ENCODE measurements at places on chromosomes 1 and 21.

DNA sequence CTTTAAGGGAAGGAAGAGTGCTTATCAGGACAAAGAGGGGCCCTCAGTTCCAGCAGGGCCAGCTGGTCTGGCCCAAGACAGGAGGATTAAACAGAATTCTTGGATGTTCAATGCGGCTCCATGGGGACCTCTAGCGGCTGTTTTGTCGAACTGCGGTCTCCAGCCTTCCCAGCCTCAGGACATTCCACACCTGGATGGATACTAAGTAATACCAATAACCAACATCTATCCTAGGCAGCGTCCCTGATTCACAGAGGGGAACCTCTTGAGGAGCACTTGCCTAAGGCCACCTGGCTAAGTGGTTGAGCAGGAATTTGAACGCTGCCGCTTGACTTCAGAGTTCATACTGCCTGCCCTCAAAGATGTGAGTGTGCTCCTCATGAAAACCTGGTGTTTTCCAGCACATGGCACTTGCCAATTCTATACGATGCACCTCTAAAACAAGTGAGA is 15.5 kb upstream of the CD247 start:
- no peak for DNase-seq

DNA sequence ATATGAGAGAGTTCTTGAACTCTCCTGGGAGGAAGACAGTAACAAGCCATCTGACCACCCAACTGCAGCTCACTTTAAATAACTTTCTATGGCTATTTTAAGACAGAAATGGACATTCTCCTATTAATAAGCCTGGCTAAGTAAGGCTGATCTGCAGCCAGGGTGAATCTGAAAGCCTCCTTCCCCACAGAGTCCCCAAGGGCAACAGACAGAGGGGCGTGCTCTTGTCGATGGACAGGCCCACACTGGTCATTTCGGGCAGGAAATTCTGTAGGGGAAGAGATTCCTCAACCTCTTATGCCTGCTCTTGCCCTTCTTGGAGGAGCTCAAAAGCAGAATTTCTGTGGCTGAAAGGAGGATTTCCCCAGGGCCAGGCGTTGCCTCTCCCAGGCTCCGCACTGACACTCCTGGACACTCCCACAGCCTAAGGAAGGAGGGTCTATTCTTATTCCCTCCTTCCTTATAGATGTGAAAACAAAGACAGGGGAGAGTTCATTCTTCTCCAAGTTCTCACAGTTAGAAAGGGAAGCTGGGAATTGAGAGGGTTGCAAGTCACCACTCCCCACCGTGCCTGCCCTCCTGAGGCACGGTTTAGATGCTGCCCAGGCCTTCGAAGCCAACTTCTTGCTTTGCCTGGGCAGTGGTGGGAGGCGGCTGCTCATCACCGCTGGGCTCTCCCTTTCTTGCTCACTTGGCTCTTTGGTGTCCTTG is 17.9 kb upstream of the KANK4 start:
- no peak for DNase-seq

GRCh38 chr1:150142083-150142482 is 7.6 kb upstream of the PLEKHO1 start:
- DNase-seq, result no peak

DNA sequence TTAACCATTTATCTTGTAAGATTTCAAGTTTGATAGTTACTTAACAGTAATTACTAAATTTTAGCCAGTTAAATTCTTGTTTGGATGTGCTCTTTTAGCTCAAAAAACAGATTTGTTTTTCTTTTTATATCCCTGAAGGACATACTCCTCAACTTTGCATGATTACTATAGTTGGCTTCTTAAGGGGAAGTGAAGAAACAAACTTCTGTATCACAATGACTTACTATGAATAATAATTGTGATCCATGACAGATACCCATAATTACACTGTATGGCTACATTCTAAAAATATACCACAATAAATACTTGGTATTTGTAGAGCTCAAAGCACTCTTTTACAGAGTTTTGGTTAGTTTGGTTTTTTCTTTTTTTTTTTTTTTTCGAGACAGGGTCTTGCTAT is 55.8 kb downstream of the IARS2 start:
- DNase-seq, result no peak

DNA sequence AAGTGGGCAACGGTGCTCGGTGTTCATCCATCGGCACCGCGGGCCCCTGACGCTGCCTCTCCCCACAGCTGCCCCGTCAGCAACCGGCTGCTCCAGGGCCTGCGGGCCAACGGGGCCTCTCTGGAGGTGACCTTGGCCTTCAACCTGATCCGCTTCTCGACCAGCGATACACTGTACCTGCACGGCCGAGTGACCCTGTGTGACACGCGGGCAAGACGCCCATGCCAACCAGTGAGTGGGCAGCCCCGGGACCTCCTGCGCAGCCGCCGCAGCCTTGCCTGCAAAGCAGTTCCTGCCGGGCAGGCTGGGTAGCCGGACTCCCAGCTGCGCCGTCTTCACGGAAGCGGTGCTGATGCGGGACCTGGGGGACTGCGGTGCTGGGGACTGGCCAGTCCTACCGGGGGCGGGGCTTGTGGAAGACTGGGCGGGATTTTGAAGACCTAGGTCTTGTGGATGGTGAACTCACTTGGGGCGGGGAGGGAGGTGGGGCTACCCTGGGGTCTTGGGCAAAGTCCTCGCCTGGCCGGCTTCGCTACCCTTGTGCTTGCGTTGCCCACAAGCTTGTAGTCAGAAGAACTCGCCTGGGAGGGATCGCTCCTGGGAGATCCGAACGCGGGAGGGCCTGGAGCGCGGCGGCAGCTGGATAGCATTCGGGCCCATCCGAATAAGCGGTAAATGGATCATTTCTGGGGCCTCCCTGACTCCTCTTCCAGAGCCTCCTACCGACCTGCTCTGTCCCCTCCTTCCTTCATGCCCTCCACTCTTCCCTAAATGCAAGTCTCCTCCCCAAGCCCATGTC is 8.8 kb upstream of the CEP85 start:
- no peak for DNase-seq

- DNase-seq, result no peak
Observed at GRCh38 chr1:49331066-49331852, 554.6 kb upstream of the BEND5 start.

DNA sequence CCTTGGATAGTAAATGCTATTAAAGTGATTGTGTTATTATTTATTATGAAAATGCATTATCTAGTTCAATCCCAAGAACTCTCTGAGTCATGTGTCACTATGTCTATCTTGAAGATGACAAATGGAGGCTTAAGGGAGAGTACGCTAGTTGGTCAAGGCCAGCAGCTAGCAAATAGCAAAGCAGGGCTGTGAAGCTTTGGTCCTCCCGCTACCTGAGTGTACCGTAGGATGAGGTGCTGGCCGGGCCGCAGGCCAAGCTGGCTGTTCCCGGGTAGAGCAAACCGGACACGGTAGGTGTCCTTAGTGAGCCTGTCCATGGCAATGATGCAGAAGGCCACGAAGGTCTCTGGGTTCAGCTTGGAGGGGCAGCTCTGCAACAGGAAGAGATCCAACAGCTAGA is 9.3 kb downstream of the CYB5RL start:
- no peak for DNase-seq

DNA sequence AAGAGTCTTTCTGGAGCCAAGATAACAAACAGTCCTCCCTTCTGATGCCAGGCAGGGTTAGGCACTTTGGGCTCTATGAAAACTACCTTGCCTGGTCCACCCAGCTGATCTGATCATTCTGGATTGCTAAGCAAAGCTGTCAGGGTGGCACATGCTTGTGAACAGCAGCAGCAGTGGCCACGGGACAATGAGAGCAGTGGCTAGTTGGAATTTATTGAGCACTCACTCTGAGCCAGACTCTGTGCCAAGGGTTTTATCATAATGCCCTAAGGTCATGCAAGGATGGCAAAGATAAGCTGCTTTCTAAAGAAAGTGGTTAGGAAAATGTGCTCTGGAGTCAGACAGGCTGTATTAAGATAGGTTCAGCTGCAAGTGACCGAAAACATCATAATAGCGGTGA is 390.4 kb upstream of the VAMP3 start:
- DNase-seq, result no peak

GRCh38 chr1:100422065-100422464 is 69.8 kb downstream of the CDC14A start:
- no peak for DNase-seq

- DNase-seq, result no peak
Observed at GRCh38 chr1:246121533-246121932, 385.5 kb downstream of the SMYD3 start.

DNA sequence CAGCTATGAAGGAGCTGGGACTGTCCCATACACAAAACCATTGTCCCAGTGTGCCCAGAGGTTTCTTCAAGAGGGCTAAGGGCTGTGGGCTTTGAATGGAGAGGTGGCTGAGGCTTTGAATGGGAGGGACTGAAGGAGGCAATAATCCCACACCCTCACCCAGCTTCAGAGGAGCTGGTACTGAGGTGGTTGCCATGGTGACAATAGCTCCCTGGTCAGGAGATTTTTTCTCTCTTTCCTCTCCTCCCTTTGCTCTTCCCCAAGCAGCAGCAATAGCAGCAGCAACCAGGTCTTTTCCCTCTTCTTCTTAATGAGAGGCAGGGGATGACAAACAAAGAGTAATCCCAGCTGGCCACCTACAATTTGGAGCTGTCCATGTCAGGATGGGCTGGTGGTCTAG is 1.6 kb downstream of the HPCAL4 start:
- peak; percentile 98 for DNase-seq

- DNase-seq, result no peak
Observed at GRCh38 chr1:4931486-4931885, 277.1 kb downstream of the AJAP1 start.

DNA sequence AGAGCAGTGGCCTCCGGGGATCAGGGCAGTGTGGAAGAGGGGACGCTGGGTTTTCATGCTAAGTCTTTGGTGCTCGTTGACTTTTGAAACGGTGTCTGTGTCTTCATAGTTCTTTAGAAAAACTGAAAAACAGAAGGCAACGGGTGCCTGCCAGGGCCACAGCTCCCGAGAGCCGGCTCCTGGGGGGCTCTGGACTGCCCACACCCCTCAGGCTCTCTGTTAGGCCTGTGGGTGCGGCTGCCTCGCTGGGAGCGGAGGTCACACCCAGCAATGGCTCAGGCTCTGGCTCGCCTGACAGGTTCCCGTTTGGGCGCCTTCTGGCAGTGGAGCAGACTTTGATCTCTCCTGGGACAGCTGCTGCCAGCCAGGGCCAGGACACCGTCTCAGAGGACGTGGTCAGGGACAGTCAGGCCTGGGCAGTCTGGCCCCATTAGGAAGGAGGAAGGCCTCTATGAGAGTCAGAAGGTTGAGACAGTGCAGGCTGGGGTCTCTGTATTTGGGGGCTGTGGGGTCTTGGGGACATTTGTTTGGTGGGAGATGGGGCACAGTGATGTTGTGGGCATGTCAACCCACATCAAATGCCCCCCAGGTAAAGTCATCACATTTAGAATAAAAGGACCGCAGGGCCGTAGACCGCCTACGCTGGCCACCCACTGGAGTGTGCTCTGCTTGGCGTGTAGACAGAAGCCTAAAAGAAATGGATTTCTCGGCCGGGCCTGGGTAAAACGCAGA is 5.6 kb downstream of the ARHGEF16 start:
- no peak for DNase-seq

DNA sequence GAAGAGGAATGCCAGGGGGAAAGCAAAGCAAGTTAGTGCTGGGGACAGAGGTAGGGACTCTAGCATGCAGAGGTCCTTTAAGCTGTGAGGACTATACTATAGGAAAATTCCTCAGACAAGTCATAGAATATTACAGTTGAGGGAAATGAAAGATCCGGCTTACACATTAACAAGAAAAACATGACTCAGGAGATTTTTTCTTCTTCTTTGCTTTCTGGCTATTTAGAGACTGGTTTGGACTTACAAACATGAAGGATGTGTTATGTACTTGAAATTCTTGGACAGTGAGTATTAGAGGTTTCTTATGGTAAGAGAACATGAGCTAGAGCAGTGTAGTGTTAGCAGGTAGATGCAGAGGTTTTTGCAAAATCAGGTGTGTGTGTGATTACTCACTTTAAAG is 24.9 kb downstream of the USP25 start:
- no peak for DNase-seq

GRCh38 chr1:74731399-74732052 is 1.3 kb downstream of the CRYZ start:
- DNase-seq, result no peak

- no peak for DNase-seq
Observed at GRCh38 chr1:82179131-82179530, 378.4 kb downstream of the ADGRL2 start.

GRCh38 chr1:12127206-12127810 is 39.5 kb upstream of the TNFRSF1B start:
- no peak for DNase-seq

- no peak for DNase-seq
Observed at GRCh38 chr1:147556643-147557042, 15.3 kb downstream of the BCL9 start.

- no peak for DNase-seq
Observed at GRCh38 chr1:71200503-71200902, 119.7 kb upstream of the ZRANB2 start.

GRCh38 chr21:15964236-15964855 is 234.6 kb downstream of the USP25 start:
- DNase-seq, result no peak

GRCh38 chr1:42392255-42392654 is 11.7 kb downstream of the RIMKLA start:
- peak; percentile 66 for DNase-seq

- DNase-seq, result no peak
Observed at GRCh38 chr1:200945111-200945510, 50.4 kb downstream of the INAVA start.

DNA sequence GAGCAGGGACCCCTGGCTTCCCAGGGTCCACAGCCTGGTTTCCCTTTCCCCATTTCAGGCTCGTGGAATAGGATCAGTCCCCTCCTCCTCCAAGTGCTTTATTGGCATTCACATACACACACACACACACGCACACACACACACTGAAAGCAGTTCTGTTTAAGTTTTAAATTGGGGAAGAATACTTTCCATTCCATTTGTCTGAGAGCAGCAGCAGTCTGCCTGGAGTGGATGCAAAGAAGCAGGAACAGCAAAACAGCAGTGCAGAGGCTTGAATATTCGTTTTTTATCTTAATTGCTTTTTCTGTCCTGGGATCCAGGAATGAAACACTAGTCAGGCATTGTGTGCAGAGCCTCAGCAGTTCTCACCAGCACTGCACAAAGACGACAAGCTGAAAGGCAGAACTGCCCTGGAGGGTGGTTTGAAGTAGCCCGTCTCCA is 7.1 kb downstream of the CYB561D1 start:
- no peak for DNase-seq

GRCh38 chr21:46559291-46559983 is 45.4 kb downstream of the S100B start:
- DNase-seq, result no peak

DNA sequence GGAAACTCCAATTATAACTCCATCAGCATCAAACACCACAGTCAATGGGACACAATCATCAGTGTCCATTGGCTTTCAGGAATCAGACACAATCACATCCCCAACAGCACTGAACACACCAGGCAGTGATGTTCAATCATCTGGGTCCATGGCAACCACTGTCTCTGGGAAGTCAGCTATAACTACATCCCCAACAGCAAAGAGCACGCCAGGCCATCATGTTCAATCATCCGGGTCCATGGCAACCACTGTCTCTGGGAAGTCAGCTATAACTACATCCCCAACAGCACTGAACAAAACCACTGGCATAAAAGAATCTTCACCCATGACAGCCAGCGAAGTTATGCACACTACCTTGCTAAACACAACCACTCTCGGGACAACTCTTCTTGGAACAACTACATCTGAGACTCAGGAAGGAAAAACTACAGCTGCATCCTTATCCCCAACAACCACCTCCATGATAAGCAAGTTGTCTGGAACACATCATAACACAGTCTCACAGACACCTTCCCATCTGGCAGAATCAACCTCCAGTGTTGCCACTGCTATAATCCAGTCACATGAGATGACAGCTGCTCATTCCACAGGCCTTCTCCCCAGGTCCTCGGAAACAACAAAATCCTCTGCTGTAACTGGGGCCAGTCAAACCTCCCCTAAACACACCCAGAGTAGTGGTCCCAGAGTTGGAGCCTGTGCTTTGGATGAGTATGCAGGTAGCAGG is 19.9 kb downstream of the CATSPER4 start:
- DNase-seq, result no peak
